ENCODE measurements at places on chromosomes 3 and 15.

DNA sequence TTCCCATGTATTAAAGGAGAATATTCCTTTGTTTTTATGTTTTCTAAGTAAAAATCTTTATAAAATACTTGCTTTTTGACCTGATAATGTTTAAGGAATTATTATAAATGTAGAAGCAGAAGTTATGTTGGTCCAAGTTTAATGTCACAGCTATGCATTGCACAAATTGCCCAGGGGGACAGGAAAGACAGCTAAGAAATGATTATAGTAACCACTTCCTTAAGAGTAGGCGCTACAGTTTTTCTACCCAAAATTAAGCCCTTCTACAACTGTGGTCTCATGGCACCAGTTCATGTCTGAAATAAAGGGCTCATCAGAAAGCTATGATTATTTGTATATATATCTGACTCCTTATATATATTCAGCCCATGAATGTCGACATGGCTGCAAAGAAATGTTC, 176.4 kb downstream of the GBE1 start:
- DNase-seq: no peak

GRCh38 chr3:73473898-73474416, 150.8 kb downstream of the PDZRN3 start:
- DNase-seq: no peak

GRCh38 chr3:58009749-58010535, 1.7 kb downstream of the FLNB start:
- no peak for DNase-seq

- DNase-seq: no peak
Observed at GRCh38 chr15:39670687-39671086, 89.8 kb downstream of the THBS1 start.

GRCh38 chr3:150975992-150976368, 3.5 kb upstream of the CLRN1 start:
- DNase-seq: no peak

DNA sequence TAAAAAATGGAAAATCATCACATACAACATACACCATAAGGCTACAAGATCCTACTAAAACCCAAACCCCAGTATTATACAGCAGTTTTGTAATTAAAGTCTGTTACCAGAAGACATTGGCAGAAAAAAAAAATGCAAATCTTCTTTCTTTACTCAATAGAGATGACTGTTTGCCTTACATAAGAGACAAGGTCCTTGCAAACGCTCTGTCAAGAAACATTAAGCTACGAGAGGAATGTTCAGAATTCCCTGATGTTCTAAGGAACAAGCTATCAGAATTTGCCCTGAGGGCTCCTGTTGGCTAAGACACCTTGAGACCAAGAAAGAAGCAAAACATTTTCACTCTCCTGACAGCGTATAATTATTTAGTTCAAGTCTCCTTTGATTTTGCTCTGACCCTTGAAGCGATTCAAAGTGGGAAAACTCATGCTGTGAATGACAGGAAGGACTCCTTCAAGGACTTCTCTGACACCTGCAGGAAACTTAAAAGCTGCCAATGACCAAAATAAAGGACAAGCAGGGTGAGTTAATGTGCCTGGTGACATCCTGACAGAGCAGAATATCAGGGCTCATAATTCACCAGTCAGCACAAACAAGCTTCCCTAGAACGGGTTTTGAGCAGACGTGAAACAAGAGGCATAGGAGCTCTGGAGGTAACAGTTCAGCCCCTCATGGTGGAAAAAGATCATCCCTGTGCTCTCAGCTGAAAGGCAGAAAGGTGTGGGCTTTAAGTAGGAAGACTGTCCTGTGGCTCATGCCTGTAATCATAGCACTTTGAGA, 2.5 kb downstream of the SCAMP2 start:
- no peak for DNase-seq

GRCh38 chr3:11845651-11846050, 1.0 kb downstream of the TAMM41 start:
- no peak for DNase-seq

- no peak for DNase-seq
Observed at GRCh38 chr3:116111765-116112164, 333.5 kb downstream of the LSAMP start.

- DNase-seq: no peak
Observed at GRCh38 chr3:4060064-4060463, 243.1 kb upstream of the SETMAR start.

- DNase-seq: no peak
Observed at GRCh38 chr3:145628211-145628610, 532.8 kb downstream of the PLOD2 start.

GRCh38 chr3:9862391-9863057, 17.5 kb downstream of the CIDEC start:
- peak; percentile 84 for DNase-seq

- DNase-seq: no peak
Observed at GRCh38 chr15:70324001-70324974, 226.6 kb upstream of the TLE3 start.

DNA sequence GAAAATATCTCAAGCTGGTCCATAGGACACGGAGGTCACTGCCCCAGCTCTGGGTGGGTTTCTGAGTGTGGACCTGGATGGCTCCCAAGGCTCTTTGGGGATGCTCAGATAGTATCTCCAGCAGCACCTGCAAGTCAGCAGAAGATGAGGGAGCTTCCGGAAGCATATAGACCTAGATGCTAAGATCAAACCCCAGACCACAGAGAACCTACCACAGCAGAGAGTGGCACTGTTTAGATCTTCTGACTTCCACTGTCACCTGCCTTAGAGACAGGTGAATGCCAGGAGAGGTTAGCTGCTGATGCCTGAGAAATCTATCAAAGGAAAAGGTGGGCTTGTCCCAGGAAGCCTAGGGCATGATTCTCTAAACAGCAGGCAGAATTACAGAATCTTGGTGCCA, 105.7 kb upstream of the TRPM1 start:
- no peak for DNase-seq

DNA sequence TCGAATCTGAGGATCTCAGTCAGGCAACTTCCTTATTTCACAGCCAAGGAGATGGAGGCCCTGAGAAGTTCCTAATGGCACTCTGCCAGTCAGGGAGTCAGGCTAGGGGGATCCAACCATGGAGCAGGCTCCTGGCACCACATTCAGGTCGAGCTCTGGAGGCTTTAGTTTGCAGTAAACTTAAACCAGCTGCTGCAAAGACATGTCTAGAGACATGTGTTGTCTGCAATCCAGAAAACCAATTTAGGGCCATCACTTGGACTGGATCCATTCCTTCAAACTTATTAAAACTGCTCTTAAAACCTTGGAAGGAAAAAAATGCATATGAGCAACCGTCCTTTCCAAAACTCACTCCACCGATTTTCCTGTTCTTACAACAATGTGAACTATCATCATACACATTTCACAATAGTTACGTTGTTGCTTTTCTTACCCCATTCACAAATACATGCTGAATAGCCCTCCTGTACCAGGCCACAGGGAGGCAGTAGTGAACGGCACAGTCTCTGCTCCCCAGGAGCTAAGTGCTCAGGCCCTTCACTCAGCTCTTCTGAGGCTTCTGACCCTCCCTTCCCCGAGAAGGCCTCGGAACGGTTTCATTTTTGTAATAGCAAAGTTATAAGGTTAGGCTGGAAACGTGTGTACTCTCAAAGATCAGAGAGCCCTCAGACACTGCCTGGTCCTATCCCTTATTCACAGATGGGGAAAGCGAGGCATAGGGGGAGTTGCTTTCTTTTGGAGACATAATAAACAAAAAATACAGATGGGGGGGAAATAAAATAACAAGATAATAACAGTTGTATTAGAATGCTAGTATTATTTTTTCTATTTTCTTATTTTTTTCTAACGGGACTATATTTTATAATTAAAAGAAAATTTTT, 20.1 kb downstream of the RFT1 start:
- no peak for DNase-seq

- peak; percentile 40 for DNase-seq
Observed at GRCh38 chr3:69079269-69080159, 651 bp downstream of the UBA3 start.

GRCh38 chr3:135706758-135707375, 258.7 kb upstream of the PPP2R3A start:
- no peak for DNase-seq

- no peak for DNase-seq
Observed at GRCh38 chr3:26058901-26059321, 269.0 kb downstream of the OXSM start.

GRCh38 chr15:70197945-70198361, 100.2 kb upstream of the TLE3 start:
- DNase-seq: no peak

DNA sequence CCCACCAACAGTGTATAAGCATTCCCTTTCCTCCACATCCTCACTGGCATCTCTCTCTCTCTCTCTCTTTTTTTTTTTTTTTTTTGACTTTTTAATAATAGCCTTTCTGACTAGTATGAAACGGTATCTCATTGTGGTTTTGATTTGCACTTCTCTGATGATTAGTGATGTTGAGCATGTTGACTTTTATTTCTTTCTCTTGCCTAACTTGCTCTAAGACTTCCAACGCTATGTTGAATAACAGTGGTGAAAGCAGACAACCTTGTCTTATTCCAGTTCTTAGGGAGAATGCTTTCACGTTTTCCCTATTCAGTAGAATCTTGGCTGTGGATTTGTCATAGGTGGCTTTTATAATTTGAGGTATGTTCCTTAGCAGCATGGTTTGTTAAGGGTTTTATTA, 249.4 kb upstream of the MDFIC2 start:
- no peak for DNase-seq

DNA sequence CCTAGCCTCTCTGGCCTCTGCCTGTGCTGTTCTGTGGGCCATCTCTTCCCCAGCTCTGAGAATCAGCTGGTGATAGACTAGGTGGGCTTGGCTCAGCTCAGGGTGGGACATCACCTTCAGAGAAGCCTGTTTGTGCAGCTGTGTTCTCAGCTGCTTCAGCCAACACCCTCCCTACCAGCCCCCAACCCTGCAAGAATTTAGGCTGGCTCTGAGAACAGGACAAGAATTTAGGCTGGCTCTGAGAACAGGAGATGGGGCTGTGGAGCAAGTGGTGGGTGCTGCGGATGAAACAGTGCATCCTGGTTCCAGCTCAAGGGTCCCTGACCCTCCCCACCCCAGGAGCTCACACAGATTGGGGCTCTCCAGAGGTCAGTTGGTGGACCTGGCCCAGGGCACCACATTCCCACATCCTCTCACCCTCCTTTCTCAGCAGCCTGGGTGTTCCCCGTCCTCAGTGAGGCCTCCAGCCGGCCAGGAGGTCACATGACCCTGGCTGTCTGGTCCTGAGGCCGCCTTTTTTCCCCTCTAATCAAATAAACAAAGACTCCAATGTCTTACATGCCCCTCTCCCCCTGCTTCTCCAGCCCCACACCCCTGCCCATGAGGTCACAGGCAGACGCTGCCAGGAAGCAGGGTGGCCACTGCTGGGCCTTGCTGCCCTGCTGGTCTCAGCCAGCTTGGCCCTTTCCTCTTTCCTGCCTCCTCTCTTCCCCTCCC, 14.9 kb downstream of the PLEKHO2 start:
- peak; percentile 33 for DNase-seq

DNA sequence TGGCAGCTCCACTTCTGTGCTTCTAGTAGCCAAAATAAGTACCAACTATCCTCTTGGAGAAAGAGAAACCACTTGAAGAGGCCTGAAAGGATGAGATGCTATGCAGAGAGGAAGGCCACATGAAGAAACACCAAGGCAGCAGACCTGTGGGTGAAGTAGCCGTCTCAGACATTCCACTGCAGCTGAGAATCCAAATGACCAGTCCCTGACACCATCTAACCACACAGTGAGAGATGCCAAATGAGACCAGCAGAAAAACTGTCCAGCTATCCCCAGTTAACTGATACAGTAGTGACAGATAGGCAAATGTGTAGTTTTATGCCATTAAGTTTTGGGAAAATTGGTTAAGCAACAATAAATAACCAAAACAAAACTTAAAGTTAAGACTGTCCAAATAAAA, 47.9 kb upstream of the ZSCAN2 start:
- DNase-seq: no peak

DNA sequence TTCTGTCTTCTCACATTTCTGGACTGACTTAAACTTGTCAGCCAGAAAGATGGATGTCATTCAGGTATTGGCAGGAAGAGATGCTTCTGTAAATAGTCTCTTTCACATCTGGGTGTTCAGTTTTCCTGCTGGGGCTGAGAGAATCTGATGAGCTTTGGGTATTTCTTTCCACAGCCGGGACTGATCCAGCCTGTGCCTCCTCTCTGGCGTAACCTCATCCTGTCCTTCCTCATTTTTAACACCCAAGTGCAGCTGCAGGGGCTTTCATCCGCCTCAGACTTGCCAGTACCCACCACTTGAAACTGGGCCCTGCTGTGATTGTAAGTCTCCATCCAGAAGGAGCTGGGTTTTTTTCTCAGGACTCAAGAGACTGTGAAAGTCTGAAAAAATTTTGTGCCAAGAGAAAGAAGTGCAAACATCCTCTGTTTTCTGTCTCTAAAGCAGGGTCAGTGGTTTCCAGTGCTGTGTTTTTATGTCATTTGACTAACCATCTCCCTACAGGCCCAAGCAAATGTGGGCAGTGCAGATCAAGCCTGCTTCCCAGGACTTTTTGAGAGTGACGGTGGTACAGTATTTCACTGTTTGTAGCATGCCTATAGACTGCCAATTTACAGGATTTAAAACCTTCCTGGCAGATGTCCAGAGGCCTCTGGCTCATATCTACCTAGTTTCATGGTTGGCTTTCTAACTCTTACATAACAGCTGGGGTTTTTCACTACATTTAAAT, 342.7 kb downstream of the PTPRG start:
- peak; percentile 16 for DNase-seq

DNA sequence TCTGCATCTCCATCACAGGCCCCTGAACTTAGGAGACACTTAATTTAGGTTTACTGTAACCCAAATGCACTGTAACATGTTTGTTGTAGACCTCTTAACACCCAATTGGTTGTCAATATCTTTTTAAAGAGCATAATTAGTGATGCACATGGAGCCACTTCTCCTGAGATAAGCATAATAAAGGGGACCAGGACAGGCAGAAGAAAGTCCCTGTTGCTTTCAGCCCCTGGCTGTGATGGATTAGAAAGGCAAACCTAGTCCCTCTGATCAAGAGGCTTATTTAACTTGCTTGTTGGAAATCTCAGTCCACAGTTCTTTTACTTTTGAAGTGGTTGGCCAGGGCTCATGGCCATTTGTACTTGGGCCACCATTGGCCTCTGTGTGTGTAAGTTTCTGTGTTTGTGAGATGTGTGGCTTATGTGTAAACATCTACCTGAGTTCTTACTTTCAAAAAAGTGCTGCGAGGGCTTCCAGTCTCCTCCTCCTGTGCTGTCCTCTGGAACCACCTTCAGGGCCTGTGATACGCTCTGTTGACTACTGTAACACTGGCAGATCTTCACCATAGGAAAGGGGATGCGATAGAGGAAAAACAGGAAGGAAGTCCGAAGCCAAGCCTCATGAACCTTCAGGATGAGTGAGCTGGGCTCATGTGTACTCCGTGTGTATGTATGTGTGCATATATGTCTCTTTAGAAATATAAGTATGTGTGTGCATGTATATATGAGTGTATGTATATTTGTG, 136.2 kb downstream of the EPHB1 start:
- DNase-seq: no peak

- no peak for DNase-seq
Observed at GRCh38 chr3:140406655-140407054, 271.2 kb upstream of the TRIM42 start.

- DNase-seq: no peak
Observed at GRCh38 chr3:178189854-178190253, 346.4 kb upstream of the KCNMB2 start.

Measured in nephron progenitor cell (in vitro differentiated cells).